ENCODE measurements at places on chromosomes 7 and 10. TPM values are rescaled to one million over a fixed set of nuclear protein-coding genes. Genes with fewer than 3 reads are reported as not detected.

- DNase-seq, result no peak
These were observed 64.3 kb downstream of the EEPD1 start for GRCh38 chr7:36217211-36217960.

SEC61A2 gene
- total RNA-seq, result 4.4 TPM

GRCh38 chr10:132881186-132881920, 61.0 kb downstream of the CFAP46 start:
- DNase-seq, result no peak

DNA sequence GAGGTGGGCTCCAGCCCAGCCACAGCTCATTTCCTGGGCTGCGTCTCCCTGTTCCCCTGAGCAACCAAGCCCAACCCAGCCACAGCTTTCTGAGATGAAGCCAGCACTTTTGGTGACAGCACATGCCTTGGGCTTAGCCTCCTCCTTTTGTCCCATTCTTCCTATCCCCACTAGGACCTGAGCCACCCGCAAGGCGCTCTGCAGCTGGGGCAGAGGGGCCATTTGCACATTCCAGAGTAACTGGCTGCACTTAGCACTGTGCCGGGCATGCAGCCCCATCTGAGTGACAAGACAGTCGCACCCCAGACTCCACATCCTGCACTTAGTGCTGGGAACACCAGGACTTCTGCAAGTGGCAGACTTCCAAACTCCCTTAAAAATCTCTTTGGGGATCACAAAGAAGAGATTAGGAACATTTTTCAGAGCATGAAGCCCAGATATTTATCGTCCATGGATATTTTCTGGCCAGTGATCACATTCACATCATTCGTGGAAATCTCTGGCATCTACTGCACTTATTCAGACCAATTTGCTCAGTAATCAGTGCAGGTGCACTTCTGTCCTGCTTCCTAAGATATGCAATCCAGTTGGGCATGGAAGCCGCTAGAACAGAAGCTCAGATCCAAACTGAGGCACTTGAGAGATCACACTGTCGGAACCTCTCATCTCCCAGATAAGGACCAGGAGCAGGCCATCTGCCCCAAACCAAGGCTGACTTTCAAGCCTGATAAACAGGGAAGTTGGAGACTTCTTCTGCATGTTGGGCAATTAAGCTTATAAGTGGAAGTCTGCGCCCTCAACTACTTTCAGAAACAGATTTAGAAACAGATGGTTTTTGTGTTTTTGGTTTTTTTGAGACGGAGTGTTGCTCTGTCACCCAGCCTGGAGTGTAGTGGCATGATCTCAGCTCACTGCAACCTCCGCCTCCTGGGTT, 26.4 kb downstream of the CHST15 start:
- no peak for DNase-seq

DNA sequence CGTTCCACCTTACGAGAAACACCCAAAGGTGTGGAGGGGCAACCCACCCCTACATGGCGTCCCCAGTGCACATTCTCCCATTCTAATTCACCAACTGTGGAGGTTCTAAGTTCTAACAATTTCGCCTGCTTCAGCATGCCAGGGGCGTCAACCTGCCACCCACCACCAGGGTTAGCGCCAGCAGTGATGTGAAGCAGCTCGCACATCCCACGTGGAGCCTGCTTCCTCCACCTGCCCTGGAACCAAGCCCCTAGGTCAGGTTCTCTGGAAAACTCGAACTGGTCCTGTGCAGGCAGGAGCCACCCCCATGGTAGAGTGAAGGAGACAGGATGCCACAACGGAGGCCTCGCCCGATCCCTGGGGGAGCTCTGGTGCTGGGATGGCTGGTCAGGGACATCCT, 33.3 kb upstream of the FXYD4 start:
- no peak for DNase-seq

NEUROD6 gene
- not detected for total RNA-seq

- no peak for DNase-seq
These were observed 22.4 kb upstream of the DRGX start for GRCh38 chr10:49418328-49418727.

DNA sequence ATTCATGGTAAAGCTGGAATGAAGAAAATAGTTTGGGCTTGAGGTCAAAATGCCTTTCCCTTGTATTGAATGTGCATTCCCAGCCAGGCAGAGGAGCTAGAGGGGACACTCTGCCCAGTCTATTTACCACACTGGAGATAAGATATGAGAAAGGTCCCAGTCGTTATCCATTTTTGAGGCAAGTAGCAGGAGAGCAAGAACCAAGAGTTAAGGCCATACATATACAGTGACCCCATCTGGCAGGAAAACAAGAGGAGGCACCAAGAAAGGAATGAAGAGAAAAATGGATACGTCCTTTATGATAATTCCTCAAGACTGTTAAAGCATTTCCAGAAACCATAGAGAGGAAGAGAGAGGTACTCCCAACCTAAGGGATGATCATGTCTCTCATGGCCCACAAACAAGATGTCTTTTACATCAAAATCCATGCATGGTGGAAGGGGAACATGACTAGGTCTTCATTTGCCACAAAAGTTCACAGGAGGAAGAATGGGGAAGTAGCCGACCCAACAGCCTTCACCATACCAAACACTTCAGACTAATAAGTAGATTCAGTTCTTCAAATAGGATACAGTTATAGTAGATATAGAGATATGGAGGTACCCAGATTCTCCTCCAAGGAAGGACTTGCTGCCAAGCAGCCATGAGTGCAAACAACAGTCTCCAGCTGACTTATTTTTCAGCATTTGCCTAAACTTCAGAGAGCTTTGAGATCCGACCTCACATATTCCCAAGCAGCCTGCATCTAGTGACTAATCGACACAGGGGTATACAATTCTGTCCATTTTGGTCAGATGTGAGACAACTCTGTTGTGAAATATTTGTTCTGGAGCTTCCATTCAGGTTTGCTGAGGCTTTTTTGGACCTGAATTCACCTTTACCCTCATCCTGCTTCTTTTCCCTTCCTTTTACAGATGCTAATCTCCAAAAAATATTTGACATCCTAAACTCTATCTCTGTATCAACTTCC, 61.1 kb upstream of the CCDC71L start:
- DNase-seq, result no peak
